Upper lobe of left lung (tissue), 6 donors: ENCODE measurements at places on chromosomes 7 and 10. TPM values are rescaled to one million over a fixed set of nuclear protein-coding genes. Genes with fewer than 3 reads are reported as not detected.

Gene GHRHR
- total RNA-seq = 3.1 TPM

Gene MACC1
- 21.5 TPM for total RNA-seq

Gene AKR1C1
- 48.2 TPM for total RNA-seq

Gene RGS10
- total RNA-seq = 34.6 TPM

Gene TFR2
- 0.86 TPM for total RNA-seq
